ENCODE measurements at places on chromosomes 3 and 15.
A peak's percentile ranks its signal among the peaks of the same experiment; 100 is the strongest.

- DNase-seq = no peak
These were observed 19.4 kb upstream of the SLC41A3 start for GRCh38 chr3:126103121-126104027.

- no peak for DNase-seq
These were observed 27.3 kb downstream of the ADCY5 start for GRCh38 chr3:123421353-123422174.

DNA sequence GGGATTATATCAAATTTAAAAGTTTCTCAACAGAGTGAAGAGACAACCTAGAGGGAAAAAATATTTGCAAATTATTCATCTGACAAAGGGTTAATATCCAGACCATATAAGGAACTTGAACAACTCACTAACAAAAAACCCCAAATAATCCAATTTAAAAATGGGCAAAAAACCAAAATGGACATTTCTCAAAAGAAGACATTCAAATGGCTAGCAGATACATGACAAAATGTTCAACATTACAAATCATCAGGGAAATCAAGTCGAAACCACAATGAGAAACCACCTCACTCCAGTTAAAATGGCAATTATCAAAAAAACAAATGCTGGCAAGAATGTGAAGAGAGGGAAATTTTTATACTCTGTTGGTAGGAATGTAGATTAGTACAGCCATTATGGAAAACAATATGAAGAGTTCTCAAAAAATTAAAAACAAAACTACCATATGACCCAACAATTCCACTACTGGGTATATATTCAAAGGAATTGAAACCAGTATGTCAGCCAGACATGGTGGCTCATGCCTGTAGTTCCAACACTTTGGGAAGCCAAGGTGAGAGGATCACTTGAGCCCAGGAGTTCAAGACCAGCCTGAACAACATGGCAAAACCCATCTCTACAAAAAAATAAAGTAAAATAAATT lies 88.5 kb downstream of the CSNK1G1 start:
- DNase-seq = no peak

GRCh38 chr15:63491116-63491827 lies 13.1 kb upstream of the USP3 start:
- peak; percentile 18 for DNase-seq

GRCh38 chr3:150871192-150871591 lies 34.0 kb downstream of the MINDY4B start:
- no peak for DNase-seq

- no peak for DNase-seq
These were observed 7.9 kb downstream of the CCR4 start for GRCh38 chr3:32959371-32959770.

- no peak for DNase-seq
These were observed 123.1 kb upstream of the DPH6 start for GRCh38 chr15:35669021-35669420.

DNA sequence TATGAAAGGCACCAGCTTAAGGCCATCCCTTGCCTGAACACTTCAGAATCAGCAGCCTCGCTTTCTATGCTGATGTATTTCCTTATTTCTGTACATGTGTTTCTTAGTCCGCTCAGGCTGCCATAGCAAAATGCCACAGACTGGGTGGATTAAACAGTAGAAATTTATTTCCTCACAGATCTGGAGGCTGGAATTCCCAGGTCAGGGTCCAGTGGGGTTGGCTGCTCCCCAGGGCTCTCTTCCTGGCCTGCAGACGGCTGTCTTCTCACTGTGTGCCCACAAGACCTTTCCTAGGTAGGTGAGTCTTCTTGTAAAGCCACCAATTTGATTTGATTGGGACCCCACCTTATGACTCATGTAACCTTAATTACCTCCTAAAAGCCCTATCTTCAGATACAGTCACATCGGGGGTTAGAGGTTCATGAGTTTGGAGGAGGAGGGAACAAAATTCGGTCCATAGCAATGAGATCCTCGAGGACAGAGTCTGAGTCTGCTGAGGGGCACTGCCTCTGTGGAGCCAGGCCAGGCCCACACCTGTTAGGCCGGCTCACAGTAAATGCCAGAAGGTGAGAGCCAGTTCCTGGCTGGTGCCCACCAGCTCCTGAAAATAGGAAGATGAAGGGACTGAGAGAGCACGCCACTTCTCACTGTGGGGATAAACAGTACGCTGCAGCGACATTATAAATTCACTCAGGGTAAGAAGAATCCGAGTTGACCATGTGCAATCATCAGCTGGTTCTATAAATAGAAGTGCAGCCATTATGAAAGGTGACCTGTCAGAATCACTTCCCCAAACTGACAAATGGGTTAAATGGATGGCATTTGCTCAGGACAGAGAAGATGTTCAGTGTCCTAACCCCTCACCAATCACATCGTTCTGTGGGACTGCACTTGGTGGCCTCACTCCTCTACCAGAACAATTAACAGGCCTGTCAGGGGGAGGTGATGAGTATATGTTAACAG lies 41.1 kb downstream of the CTXND1 start:
- DNase-seq = no peak

DNA sequence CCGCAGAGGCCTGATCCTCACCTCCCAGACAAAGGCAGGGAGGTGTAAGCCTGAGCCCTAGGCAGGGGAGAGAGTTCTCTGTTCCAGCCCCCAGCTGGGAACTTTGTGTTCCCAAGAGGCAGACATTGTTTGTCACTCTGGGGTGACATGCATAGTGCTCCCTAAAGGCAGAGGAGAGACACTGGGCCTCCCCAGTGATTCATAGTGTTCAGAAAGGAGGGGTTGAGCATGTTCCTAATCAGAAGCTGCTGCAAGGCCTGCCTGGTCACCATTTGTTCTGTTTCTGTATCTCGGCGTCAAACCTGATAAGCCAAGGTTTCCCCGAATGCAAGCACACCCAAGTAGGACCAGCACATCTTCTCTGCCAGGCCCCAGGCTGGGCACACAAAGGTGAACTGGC lies 24.0 kb upstream of the SLC6A6 start:
- peak; percentile 17 for DNase-seq

DNA sequence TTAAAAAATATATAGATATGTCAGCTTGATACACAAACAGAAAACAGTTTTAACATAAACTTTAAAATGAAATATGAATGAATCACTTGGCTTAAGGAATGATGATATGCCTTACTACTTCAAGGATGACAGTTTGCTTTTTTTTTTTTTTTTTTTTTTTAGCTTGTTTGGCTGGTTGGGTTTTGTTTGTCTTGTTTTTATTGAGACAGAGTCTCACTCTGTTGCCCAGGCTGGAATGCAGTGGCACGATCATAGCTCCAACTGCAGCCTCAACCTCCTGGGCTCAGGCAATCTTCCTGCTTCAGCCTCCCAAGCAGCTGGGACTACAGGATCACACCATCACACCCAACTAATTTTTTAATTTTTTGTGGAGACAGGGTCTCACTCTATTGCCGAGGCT lies 14.5 kb downstream of the LRRC2 start:
- DNase-seq = no peak

- DNase-seq = peak; percentile 80
These were observed 1.3 kb downstream of the TNK2 start for GRCh38 chr3:195906865-195907683.

DNA sequence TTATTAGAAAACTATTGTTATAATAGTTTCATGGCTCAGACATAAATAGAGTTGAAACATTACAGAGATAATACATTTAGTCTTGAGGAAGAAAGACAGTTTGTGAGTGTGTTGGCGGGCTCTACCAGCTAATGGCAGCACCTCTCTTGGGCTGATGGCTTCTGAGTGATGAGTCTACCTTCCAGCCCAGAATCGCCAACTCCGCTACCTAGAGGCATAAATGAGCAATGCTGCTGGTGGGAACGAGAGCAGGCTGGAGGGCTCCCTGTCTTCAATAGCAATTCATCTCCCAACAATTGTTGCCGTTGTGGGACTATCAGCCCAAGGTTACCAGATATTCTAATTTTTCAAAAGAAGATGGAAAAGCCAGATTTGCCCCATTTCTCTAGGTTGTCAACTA lies 388.7 kb downstream of the FOXP1 start:
- DNase-seq = no peak

- no peak for DNase-seq
These were observed 97.7 kb downstream of the TP63 start for GRCh38 chr3:189728915-189729314.

DNA sequence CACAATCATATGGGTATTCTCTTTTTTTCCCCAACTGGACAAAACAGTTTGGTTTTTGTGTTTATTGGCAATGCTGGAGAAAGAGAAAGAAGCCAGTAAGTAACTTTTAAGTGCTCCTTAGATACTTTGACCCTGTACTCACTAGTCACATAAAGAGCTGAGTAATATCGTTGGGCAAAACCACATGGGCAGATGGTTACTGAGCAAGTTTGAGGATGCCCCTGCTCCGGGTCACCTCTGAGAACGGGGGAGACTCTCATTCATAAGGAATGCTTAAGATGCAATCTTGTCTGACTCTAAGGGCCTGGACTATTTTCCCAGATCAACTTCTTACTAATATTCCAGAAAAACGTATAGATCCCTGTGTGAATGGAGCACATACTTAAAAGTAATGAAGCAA lies 106.4 kb upstream of the SLC2A2 start:
- DNase-seq = no peak

DNA sequence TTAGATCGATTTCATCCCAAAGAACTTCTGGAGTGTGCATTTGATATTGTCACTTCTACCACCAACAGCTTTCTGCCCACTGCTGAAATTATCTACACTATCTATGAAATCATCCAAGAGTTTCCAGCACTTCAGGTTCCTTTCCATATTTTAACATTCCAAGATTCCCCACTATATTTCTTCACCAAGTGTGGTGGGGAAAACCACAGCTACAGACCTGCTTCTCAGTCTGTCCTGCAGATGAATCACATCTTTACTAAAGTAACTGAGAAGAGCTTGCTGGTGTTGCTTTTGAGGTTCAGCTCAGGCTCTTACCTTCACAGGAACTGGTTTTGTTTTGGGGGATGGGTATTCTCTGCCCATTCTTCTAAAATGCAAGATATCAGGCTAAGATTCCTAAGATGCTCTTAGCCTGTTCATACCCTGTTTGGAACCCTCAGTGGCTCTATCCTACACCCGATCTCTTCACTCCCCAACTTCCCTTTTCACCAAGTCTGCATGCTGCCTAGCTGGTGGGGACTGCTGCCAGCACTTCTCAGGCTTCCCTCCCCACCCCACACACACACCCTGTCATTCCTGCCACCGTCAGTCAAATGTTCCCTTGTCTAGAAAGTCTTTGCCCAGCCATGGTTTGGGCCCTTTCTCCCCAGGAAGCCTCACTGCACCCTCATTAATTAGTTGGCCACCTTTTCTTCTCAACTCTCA lies 30.8 kb downstream of the SRP14 start:
- DNase-seq = no peak

GRCh38 chr3:48294611-48295263 lies 38.7 kb downstream of the SPINK8 start:
- DNase-seq = no peak

DNA sequence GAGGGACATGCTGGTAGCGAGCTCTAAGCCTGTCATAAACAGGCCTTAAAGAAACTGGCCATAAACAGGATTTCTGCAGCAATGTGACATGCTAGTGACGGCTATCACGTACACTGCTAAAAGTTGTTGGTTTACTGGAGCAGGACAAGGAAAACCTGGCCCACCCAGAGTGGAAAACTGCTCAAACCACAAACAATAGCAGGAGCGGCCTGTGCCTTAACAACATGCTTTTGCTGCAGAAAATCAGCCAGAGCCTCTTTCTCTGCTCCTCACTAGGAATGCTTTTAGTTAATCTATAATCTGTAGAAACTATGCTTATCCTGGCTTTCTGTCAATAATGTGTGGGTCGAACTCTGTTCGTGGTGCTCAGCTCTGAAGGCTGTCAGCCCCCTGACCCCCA lies 202.9 kb upstream of the UBE3A start:
- no peak for DNase-seq

GRCh38 chr3:176787506-176787905 lies 409.8 kb downstream of the TBL1XR1 start:
- DNase-seq = no peak

- no peak for DNase-seq
These were observed 134.2 kb upstream of the IGF1R start for GRCh38 chr15:98514034-98514622.

DNA sequence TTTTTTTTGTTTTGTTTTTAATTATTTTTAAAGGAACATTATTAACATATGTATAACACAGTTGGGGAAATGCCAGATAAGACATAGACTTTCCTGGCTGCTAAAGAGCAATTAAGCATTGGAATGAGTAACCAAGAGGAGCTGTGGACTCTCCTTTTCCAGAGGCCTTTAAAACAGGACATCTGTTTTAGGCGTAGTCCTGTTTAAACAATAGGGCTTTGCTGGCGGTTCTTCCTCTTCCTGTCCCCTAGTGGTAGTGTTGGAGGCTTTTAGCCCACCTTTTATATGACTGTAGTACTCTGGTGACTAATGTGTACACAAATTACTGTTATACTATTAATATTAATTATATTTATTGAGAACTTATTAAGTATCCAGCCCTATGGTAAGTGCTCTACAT lies 81.9 kb downstream of the PPARG start:
- DNase-seq = no peak

DNA sequence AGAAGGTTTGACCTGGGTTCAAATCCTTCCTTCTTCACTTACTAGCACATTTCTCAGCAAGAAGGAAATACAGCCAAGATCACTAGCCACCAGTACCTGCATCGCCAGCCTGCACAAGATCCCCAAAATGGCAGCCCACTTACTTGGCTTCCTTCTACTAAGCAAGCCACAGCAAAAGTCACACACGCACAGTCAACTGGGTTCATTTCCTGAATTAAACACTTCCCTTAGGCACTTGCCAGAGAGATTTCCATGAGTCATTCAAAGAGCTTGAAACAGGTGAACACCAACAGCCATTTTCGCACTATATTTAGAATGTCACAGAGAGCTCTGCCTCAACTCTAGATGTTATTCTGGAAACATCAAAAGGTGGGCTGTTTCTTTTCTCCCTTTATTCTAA lies 42.6 kb downstream of the MGLL start:
- DNase-seq = no peak

GRCh38 chr3:113234688-113235260 lies 23.4 kb downstream of the BOC start:
- DNase-seq = no peak

DNA sequence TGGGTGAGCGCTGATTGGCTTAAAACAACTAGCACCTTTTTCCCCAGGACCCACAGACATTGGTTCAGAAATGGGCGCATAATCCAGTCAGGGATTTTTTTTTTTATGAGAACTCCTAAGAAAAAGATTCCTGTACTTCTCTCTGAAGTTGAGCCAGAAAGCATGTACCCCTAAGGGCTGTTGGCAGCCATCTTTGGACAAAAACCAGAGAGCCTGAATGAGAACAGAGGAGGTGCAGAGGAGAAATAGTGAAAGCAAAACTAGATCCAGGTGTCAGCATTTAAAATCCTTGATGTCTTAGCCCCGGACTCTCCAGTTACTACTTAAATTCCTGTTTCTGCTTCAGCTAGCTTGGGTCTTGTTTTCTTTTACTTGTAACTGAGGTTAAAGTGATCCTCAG lies 1.9 kb upstream of the SLC27A2 start:
- no peak for DNase-seq

DNA sequence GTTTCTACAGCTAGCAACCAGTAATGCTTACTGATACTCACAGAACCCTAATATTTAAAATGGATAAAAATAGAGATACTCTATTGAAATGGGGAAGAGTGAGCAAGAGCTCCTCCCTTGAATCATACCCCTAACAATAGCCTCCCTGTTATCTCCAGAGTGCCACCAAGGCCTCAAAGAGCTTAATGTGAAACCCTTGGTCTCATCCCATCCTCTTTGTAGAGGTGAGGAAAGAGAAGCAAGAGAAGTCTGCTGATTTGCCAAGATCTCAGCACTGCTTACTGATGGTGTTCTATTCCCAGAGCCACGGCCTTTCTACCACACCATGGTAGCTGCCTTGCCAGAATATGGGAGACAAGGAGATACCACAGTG lies 463.4 kb upstream of the PROK2 start:
- no peak for DNase-seq

- DNase-seq = no peak
These were observed 24.7 kb upstream of the EOMES start for GRCh38 chr3:27746838-27747237.
